ENCODE measurements at places on chromosomes 12 and 14.

GRCh38 chr12:24631676-24632426 lies 317.1 kb downstream of the BCAT1 start:
- DNase-seq = no peak

- no peak for DNase-seq
These were observed 6.0 kb upstream of the KLHDC2 start for GRCh38 chr14:49761839-49762551.

DNA sequence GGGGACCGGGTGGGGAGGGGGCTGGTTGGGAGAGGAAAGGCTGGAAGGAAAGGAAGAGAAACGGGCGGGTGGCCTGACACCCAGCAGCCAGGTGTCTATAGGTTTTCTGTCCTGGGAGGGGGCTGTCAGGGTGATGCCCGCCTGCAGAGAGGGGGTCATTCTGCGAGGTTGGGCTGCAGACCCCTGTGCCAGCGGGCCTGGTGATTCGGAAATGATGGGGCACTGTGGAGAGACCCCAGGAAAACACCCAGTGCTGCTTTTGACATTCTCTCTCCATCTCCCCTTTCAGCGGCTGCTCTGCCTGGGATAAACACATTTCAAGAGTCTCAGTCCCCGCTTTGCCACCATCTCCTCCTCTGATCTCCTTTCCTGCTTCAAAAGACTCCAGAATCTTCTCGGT lies 168.5 kb upstream of the RTL1 start:
- DNase-seq = no peak

GRCh38 chr14:103668117-103668516 lies 39.1 kb downstream of the KLC1 start:
- no peak for DNase-seq

GRCh38 chr12:116639765-116640164 lies 80.6 kb downstream of the MAP1LC3B2 start:
- DNase-seq = no peak

DNA sequence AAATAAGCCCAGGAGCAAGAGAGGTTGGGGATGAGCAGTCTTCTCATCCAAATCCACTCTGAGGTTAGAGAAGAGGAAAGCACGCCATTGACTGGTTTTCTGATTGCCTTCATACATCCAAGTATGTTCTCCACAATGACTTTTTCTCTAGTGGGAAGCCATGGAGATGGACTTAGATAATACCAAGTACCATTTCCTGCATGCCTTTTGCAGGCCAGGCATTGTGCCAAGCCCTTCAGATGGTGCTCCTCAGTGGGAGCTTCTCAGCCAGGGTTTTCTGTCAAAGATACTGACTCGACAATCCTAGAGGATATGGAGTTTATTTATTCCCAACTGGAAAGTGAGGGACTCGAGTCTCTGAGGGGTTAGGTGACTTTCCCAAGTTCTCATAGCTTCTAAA lies 218.0 kb downstream of the ZFP36L1 start:
- no peak for DNase-seq

DNA sequence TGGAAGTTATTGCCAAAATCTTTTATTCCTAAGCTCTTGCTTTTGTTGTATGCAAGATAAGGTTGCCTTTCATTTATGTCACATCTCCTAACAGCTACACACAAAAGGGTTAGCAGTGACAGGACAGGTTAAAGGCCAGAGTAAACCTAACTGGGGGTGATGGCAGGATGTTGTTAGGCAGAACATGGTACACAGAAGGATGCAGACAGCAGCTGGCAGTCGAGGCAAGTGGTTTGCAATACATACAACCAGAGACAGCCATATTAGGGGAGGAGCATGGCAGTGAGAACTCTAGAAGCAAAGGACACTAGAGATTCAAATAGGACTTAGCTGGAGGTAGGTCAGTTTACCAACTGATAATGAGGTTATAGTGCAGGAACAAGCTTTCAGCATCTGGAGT lies 2.7 kb upstream of the ABCD2 start:
- DNase-seq = no peak

DNA sequence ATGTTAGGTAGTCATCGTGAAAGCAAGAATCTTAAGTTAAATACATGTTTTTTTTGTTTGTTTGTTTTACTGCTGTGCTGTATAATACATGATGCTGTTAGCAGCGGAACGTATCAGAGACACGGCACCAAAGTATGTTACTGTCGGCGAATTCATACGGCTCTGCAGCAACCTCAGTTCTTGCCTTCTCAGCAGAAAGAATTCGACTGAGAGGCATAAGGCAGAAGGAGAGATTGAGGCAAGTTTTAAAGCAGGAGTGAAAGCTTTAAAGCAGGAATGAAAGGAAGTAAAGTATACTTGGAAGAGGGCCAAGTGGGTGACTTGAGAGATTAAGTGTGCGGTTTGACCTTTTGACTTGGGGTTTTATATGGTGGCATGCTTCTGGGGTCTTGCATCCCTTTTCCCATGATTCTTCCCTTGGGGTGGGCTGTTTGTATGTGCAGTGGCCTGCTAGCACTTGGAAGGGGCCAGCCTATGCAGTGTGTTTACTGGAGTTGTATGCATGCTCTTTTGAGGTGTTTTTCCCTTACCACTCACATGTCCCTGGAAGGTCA lies 23.7 kb downstream of the LEMD3 start:
- DNase-seq = no peak

DNA sequence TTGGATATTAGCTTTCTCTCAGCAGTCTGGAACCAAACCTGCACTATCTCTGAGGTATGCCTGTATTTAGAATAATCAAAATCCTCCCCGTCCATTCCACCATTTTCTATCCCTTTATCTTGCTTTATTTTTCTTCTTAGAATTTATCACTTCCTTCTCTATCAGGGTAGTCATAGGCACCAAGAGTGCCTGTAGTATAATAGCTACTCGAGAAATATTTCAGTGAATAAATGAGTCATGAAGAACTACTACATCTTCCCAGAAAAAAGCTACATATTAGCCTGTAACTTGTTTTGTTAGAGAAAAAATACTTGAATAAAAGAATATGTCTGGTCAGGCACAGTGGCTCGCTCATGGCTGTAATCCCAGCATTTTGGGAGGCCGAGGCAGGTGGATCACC lies 4.3 kb downstream of the SLC2A14 start:
- DNase-seq = no peak

GRCh38 chr14:37168721-37169120 lies 3.7 kb downstream of the SLC25A21 start:
- DNase-seq = no peak

DNA sequence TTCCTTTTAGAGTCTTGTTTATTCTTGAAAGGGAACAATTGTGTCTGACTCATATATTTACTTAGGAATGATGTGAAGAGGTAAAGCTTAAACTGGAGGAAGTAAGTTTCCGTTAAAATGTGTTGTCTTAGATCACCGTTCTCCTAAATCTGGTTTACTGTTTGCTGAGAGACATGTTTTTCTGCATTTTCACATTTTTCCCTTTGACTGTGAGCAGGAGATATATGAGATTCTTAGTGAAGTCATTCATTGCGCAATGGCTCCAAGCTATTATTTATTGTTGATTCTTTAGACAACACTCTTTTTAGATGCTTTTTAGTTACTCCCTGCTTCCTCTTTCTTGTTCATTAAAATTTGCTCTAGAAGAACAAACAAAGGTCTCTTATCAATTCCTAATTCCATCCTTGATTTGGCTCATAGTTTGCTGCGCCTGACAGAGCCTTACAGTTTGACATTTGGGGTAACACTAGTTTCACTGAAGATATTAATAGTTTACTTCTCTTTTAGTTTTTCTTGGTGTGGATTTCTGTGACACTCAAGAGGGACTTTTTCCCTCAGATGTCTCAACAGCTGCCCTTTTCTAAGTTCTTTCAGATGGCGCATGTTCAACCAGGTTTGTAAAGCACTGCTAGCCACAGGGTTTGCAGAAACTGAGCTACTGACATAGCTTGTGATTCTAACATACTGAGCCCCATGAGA lies 11.4 kb downstream of the CLECL1 start:
- DNase-seq = no peak

GRCh38 chr12:101941306-101942249 lies 64.2 kb downstream of the DRAM1 start:
- DNase-seq = no peak

DNA sequence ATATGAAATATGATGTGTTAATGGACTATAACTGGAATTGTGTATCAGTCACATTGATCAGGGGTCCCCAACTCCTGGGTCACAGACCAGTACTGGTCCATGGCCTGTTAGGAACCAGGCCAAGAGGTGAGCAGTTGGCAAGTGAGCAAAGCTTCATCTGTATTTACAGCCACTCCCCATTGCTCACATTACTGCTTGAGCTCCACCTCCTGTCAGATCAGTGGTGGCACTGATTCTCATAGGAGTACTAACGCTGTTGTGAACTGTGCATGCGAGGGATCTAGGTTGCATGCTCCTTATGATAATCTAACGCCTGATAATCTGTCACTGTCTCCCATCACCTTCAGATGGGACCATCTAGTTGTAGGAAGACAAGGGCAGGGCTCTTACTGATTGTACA lies 72.3 kb downstream of the CDK17 start:
- DNase-seq = no peak

GRCh38 chr14:59428581-59429012 lies 36.6 kb downstream of the GPR135 start:
- DNase-seq = no peak

GRCh38 chr12:113987261-113988063 lies 21.3 kb upstream of the RBM19 start:
- DNase-seq = no peak

GRCh38 chr14:81449114-81449513 lies 49.0 kb upstream of the STON2 start:
- no peak for DNase-seq

DNA sequence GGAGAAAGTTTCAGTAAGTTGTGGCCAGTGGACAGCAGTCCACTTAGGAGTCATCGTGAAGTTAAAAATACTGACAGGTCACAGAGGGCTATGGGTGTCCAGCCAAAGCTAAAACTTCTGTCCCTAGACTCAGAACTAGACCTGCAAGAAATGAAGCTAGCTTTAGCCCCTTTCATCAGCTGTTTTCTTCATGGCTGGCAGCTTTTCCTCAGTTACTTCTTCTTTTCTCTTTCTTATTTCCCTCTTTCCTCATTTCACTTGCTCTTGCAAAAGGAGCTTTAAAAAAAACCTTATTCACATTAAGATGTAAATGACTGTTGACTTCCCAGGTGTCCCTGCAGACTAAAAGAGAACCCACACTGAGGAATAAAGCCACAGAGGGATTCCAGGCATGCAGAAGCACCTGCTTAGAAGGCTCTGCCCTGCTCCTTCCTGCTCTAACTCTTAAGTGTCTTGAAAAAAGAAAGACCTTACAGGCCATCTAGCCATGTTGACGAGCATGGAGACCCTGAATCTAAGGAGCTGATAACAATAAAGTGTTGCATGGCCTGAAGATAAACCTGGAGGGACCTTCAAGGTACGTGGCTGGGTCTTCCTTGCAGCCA lies 69.7 kb upstream of the CCND2 start:
- DNase-seq = no peak

DNA sequence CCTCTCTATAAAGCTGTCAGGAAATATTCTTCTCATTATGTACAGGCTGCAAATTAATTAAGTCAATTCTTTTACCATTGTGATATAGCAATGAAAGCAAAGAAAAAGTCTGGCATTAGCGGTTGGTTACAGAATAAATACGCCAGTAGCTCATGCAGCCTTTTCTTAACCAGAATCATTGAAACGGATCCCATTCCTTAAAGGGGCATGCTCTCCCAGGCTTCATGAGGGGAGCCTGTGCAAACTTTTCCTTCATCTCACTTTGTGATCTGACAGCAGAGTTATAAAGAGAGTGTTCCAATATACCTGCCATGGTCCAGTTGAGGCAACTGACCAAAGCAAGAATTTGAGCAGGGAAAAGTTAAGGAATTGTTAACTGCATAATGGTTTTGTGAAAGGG lies 337.7 kb downstream of the EMP1 start:
- DNase-seq = no peak

DNA sequence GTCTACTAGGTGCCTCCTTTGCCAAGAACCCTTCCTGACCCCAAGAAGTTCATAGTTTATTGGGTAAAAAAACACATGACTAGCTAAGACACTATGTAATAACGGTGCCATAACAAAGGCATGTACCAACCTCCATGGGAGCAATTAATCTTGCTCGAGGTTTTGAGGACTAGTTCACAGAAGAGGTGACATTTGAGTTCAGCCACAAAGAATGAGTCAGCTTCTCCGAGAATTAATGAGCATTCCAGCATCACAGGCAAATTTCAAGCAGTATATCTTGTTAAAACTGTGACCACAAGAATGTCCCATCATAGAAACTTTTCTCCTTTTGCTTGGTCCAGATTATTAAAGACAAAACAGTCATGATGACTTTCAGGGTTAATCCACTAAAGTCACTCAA lies 113.0 kb upstream of the RAP1B start:
- no peak for DNase-seq

DNA sequence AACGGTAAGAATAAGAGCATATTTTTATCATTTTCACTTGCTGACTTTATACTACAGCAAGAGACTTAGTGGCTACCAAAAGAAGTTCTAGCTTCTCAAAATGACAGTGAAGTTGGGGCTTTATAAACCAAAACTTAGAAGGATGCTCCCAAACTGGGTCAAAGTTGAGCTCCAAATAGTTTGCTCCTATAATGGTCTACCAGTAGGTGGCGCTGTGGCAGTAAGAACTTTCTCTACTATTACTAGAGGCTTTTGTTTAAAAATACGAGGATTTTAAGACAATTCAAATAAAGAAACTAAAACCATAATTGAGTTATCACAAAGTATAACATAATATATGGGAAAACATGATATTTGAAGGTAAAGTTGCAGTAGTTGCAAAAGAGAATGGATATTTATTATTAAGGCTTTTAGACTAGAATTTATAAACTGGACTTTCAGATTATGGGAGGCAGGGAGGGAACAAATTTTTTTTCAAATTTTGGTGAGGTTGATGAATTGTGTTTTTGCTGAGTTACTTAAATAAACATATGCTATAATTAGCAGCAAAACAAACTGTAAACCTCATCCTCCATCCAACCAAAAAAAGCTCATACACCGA lies 75.0 kb downstream of the TGFB3 start:
- DNase-seq = peak; percentile 36

DNA sequence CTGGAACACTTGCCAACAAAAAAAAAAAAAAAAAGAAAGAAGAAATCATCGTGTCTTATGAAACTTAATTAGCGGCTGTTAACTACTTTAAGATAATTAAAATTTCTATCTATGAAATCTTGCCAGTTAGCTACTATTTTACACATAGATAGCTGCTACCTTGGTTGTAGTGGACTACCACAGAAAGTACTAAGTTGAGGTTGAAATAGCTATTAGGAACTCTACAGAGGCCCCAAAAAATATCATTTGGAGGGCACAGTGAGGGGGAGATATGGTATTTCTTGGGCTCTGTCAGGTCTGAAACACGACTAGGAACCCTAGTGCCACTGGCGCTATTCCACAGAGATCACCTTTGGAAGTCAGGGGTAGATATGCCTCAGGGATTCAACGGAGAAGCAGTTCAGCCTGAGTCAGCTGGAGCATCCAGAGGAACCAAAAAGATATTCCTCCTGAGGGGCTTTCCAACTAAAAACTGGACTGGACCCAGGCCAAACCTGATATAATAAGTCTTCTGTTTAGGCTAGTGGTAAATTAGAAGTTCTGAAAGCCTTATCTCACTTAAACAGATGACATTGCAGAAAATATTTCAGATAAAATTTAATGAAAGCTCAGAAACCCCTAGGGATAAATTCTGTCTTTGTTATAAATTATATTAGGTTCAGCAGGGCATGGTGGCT lies 126.1 kb downstream of the EPS8 start:
- DNase-seq = no peak

All from activated CD8-positive, alpha-beta memory T cell treated with anti-CD3 and anti-CD28 coated beads for 4 hours (primary cell).